ENCODE measurements at places on chromosomes 5 and 9. TPM values are rescaled to one million over a fixed set of nuclear protein-coding genes. Genes with fewer than 3 reads are reported as not detected.

PCDHGA5 gene
- total RNA-seq, result 1.1 TPM

- H3K36me3 ChIP-seq, result no peaks in the 10 kb centered on the region
- no peak overlapping the region for H3K4me3 ChIP-seq
- H3K27ac ChIP-seq, result no peak overlapping the region
- H3K4me1 ChIP-seq, result no peaks in the 10 kb centered on the region
- DNase-seq, result no peak
These were observed 259.5 kb downstream of the GAS1 start for GRCh38 chr9:86687788-86688187.

IL3 gene
- not detected for total RNA-seq

TTC33 gene
- total RNA-seq, result 37.1 TPM

GRCh38 chr5:167653645-167654106 is 637.8 kb upstream of the WWC1 start:
- no peaks in the 10 kb centered on the region for H3K4me1 ChIP-seq
- H3K36me3 ChIP-seq, result no peaks in the 10 kb centered on the region
- H3K27ac ChIP-seq, result no peak overlapping the region
- no peak for DNase-seq
- H3K27me3 ChIP-seq, result no peaks in the 10 kb centered on the region
- H3K4me3 ChIP-seq, result no peak overlapping the region

- DNase-seq, result no peak
- H3K36me3 ChIP-seq, result no peaks in the 10 kb centered on the region
- H3K27ac ChIP-seq, result peak overlapping the region; percentile 91
- H3K27me3 ChIP-seq, result no peaks in the 10 kb centered on the region
- H3K4me3 ChIP-seq, result peak overlapping the region; percentile 99
These were observed 754 bp downstream of the DCAF12 start for GRCh38 chr9:34125681-34126206.

GRCh38 chr9:98547606-98548005 is 161.1 kb downstream of the GABBR2 start:
- no peaks in the 10 kb centered on the region for H3K27me3 ChIP-seq
- H3K27ac ChIP-seq, result no peak overlapping the region
- H3K4me3 ChIP-seq, result no peak overlapping the region
- H3K4me1 ChIP-seq, result no peaks in the 10 kb centered on the region
- H3K36me3 ChIP-seq, result no peaks in the 10 kb centered on the region

- no peaks in the 10 kb centered on the region for H3K4me1 ChIP-seq
- H3K27ac ChIP-seq, result no peak overlapping the region
- H3K36me3 ChIP-seq, result no peaks in the 10 kb centered on the region
- no peak for DNase-seq
- H3K27me3 ChIP-seq, result no peaks in the 10 kb centered on the region
These were observed 3.3 kb downstream of the SLC46A2 start for GRCh38 chr9:112887381-112887780.

DNA sequence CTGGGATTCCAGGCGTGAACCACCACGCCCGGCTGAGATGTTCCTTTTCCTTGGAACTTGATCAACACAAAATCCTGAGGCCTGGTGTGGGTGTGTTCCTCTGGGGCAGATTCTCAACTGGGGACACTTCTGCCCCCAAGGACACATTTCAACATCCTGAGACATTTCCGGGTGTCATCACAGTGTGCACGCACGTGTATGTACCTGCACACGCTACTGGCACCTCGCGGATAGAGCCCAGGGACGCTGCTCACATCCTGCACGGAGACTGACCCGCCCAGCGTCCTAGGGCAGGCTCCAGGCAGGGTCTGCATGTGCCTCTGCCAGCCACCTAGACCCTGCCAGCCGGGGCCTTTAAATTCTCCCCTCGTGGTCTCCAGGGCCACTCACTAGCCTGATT is 8.0 kb downstream of the SAPCD2 start:
- DNase-seq, result no peak
- H3K4me3 ChIP-seq, result no peak overlapping the region
- no peaks in the 10 kb centered on the region for H3K4me1 ChIP-seq
- H3K36me3 ChIP-seq, result no peaks in the 10 kb centered on the region
- no peak overlapping the region for H3K27ac ChIP-seq

- H3K4me3 ChIP-seq, result no peak overlapping the region
- no peaks in the 10 kb centered on the region for H3K27me3 ChIP-seq
- H3K4me1 ChIP-seq, result no peaks in the 10 kb centered on the region
- DNase-seq, result no peak
- H3K27ac ChIP-seq, result no peak overlapping the region
These were observed 249.5 kb downstream of the ISL1 start for GRCh38 chr5:51632793-51633192.

GRCh38 chr5:77852514-77853352 is 76.6 kb upstream of the TBCA start:
- no peak for DNase-seq
- H3K4me1 ChIP-seq, result peaks cover 7% of the 10 kb centered on the region
- H3K27me3 ChIP-seq, result peaks cover 4% of the 10 kb centered on the region
- no peaks in the 10 kb centered on the region for H3K36me3 ChIP-seq

- H3K27ac ChIP-seq, result no peak overlapping the region
- H3K4me3 ChIP-seq, result no peak overlapping the region
- H3K36me3 ChIP-seq, result no peaks in the 10 kb centered on the region
- H3K27me3 ChIP-seq, result no peaks in the 10 kb centered on the region
- H3K4me1 ChIP-seq, result no peaks in the 10 kb centered on the region
These were observed 6.2 kb upstream of the ARHGEF37 start for GRCh38 chr5:149575131-149575530.

DNA sequence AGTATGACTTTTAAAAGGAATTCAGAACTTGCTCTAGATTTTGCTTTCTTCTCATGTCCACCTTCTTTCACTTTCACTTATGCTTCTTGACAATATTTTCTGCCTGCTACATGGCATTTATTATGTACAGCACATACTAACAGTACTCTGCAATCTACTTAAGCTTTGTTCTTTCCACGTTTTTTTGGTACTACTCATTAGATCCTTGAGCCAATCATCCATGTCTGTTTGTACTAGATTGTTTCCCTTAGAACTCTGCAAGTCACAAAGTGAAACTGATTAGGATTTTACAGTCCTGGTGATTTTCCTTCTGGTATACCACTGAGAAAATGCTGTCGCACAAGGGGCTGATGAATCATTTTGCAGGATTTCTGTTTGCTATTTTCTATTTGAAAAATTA is 78.3 kb downstream of the PARP8 start:
- H3K27me3 ChIP-seq, result no peaks in the 10 kb centered on the region
- H3K4me3 ChIP-seq, result peak overlapping the region; percentile 29
- no peak for DNase-seq
- peaks cover 5% of the 10 kb centered on the region for H3K4me1 ChIP-seq
- no peaks in the 10 kb centered on the region for H3K36me3 ChIP-seq

DNA sequence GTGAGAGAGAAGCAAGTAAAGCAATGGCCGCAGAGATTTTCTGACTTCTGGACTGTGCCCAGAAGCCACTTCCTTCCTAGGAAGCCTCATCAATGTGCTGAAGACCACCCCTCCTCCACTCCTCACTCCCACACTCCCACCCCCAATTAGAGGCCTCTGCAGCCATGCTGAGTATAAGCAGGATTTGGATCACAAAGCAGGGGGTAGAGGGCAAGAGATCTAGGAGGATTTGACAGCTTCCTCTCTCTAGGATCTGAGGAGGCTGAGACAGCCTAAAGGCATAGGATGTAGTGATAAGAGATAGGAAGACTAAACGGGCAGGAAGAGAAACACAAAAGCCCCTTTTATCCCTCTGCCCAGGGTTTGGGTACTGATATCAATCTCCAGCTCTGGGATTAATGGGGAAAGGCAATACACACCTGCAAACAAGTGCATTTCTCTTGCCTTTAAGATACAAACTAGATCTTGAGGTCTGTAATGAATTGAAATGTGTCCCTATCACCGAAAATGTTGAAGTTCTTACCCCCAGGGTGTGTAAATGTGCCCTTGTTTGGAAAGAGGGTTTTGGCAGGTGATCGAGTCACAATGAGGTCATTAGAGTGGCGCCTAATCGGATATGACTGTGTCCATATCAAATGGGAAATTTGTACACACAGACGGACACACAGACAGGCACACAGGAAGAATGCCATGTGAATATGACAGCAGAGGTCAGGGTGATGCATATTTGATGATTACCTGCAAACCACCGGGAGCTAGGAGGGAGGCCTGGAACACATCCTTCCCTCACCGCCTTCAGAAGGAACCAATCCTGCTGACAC is 28.5 kb downstream of the KCNV2 start:
- H3K4me1 ChIP-seq, result no peaks in the 10 kb centered on the region
- no peak overlapping the region for H3K27ac ChIP-seq
- H3K27me3 ChIP-seq, result no peaks in the 10 kb centered on the region
- no peak for DNase-seq
- H3K36me3 ChIP-seq, result no peaks in the 10 kb centered on the region
- no peak overlapping the region for H3K4me3 ChIP-seq

- H3K4me1 ChIP-seq, result peaks cover 13% of the 10 kb centered on the region
- H3K4me3 ChIP-seq, result no peak overlapping the region
- H3K36me3 ChIP-seq, result no peaks in the 10 kb centered on the region
- no peak for DNase-seq
- no peak overlapping the region for H3K27ac ChIP-seq
- no peaks in the 10 kb centered on the region for H3K27me3 ChIP-seq
These were observed 12.8 kb downstream of the SCAMP1 start for GRCh38 chr5:78373231-78373630.

- peaks cover 44% of the 10 kb centered on the region for H3K4me1 ChIP-seq
- H3K4me3 ChIP-seq, result no peak overlapping the region
- H3K36me3 ChIP-seq, result no peaks in the 10 kb centered on the region
These were observed 14.2 kb downstream of the ABHD17B start for GRCh38 chr9:71896761-71897160.

GRCh38 chr9:115194216-115194615 is 76.3 kb upstream of the TNC start:
- H3K27me3 ChIP-seq, result no peaks in the 10 kb centered on the region
- H3K4me1 ChIP-seq, result no peaks in the 10 kb centered on the region
- no peak for DNase-seq
- no peaks in the 10 kb centered on the region for H3K36me3 ChIP-seq

DNA sequence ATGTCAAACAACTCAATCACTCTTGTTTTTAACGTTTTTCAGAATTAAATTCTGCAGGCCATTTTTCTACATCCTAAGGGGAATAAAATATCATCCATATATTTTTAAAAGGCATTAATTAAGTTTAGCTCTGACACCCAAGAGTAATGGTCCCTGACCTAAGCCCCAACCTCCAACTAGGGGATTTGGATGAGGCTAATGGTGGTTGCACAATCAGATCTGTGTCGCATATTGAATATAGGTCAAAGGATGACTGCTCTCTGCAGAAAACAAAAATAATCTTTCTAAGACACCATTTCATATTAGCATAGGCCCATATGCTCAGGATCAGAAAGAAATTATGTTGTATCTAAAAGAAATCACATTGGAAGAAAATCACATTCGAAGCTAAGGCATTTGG is 20.7 kb downstream of the CDH6 start:
- DNase-seq, result no peak
- no peaks in the 10 kb centered on the region for H3K27me3 ChIP-seq
- H3K27ac ChIP-seq, result no peak overlapping the region
- H3K36me3 ChIP-seq, result no peaks in the 10 kb centered on the region
- H3K4me1 ChIP-seq, result no peaks in the 10 kb centered on the region

GABRB2 gene
- total RNA-seq, result 0.31 TPM

GRCh38 chr5:135654761-135655467 is 76.1 kb upstream of the CXCL14 start:
- H3K27me3 ChIP-seq, result no peaks in the 10 kb centered on the region
- H3K4me1 ChIP-seq, result peaks cover 10% of the 10 kb centered on the region
- DNase-seq, result no peak
- H3K4me3 ChIP-seq, result no peak overlapping the region
- no peak overlapping the region for H3K27ac ChIP-seq

C9orf50 gene
- total RNA-seq, result not detected

DNA sequence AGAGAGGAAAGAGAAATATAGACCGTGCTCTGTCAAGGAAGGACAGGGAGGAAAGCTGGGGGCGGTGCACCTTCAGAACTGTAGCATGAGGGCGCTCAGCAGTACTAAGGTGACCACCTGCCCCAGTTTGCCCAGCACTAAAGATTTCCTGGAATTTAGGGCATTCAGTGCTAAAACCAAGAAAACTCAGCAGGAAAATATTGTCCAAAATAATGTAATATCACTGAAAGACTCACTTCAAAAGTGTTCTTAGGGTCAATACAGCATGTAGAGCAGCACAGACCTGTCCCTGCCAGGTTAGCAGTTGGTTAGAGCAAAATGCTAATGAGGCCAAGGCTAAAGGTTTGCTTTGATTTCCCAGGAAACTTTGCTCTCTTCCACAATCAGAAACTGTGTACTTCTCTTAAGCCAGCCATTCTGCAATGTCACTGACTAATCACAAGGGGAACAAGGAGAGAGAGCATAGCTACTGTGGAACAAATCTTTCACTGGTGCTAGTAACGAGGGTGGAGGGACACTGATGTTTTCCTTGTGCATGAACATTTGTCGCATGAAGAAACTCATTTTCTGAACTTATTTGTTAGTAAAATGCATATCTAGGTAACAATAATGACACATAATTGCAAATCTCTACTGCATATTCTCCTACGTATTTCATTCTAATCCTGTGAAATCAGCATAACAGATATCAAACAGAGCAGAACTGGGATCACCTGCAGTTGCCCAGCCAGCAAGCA is 53.0 kb upstream of the GRAMD2B start:
- H3K4me3 ChIP-seq, result no peak overlapping the region
- no peaks in the 10 kb centered on the region for H3K27me3 ChIP-seq

ANKRD31 gene
- not detected for total RNA-seq

DNA sequence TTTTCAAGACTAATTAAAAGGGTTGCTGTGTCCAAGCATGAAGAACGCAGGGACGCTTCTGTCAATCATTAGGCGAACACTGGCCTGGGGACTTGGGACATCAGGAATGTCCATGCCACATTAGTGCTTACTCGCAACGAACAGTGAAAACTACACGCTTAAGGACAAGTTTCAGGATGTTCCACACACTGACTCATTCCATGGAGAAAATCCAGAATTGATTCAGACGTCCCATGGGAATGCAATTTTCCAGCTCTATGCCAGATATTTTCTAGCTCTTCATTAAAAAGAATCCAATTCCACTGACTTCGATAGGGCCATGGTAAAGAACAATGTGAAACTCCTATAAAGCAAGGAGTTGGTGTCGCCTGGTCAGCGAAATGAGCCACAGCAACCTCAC is 98.2 kb downstream of the CAMSAP1 start:
- peaks cover 36% of the 10 kb centered on the region for H3K36me3 ChIP-seq
- no peaks in the 10 kb centered on the region for H3K4me1 ChIP-seq
- no peak overlapping the region for H3K4me3 ChIP-seq
- H3K27ac ChIP-seq, result no peak overlapping the region
- DNase-seq, result no peak
- H3K27me3 ChIP-seq, result no peaks in the 10 kb centered on the region

GRCh38 chr9:4126184-4126865 is 173.5 kb downstream of the GLIS3 start:
- H3K4me1 ChIP-seq, result no peaks in the 10 kb centered on the region
- no peaks in the 10 kb centered on the region for H3K27me3 ChIP-seq
- no peaks in the 10 kb centered on the region for H3K36me3 ChIP-seq
- DNase-seq, result no peak
- H3K4me3 ChIP-seq, result no peak overlapping the region
- no peak overlapping the region for H3K27ac ChIP-seq

FAM221B gene
- total RNA-seq, result not detected

DNA sequence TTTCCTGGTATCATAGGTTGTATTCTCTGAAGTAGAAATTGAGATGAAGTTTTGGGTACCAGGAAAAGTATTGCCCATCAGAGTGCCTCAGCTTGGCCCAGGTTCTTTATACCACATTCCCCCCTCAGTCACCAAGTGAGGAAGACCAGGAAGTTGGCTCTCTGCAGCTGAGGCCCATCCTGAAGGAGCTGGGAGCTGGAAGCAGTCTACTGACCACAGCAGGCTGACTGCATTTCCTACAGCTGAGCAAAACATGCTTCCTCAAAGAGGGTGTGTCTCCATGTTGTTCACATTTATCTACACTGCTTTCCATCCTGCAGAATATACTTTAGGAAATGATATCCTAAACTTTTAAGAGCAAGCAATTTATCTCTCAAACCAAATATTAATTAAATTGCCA is 654.6 kb downstream of the ELAVL2 start:
- no peak overlapping the region for H3K27ac ChIP-seq
- H3K4me3 ChIP-seq, result no peak overlapping the region
- DNase-seq, result no peak
- no peaks in the 10 kb centered on the region for H3K36me3 ChIP-seq

Data from gastrocnemius medialis (tissue), 4 donors.